ENCODE measurements at places on chromosomes 3 and 15. TPM values are rescaled to one million over a fixed set of nuclear protein-coding genes. Genes with fewer than 3 reads are reported as not detected.

The GABRB3 gene
- total RNA-seq = 0.07 TPM

- DNase-seq = peak; percentile 7
Measured at GRCh38 chr3:22117751-22118346, 366.8 kb upstream of the ZNF385D start.

The IL5RA gene
- total RNA-seq = not detected

GRCh38 chr15:91065505-91065904 lies 34.6 kb upstream of the SV2B start:
- no peak for DNase-seq

DNA sequence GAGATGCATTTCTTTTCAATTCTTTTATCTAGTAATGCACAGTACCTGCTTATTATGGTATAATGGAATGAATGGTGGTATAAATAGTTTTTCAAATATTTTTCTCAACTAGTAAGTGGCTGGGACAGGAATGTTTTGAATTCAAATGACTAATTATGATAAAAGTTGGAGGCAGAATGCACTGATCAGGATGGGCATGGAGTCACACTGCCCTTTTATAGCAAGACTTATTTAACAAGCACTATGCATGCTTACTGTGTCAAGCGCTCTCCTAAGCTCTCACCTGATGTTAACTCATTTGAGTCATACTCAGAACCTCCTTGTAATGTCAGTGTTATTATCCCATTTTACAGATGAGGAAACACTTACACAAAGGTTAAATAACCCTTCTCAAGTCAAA lies 221.8 kb downstream of the FEZF2 start:
- no peak for DNase-seq

The IGF2BP2 gene
- total RNA-seq = 62.0 TPM

The DAZL gene
- not detected for total RNA-seq

The LXN gene
- 179 TPM for total RNA-seq

GRCh38 chr3:81300324-81300927 lies 461.0 kb downstream of the GBE1 start:
- DNase-seq = no peak

DNA sequence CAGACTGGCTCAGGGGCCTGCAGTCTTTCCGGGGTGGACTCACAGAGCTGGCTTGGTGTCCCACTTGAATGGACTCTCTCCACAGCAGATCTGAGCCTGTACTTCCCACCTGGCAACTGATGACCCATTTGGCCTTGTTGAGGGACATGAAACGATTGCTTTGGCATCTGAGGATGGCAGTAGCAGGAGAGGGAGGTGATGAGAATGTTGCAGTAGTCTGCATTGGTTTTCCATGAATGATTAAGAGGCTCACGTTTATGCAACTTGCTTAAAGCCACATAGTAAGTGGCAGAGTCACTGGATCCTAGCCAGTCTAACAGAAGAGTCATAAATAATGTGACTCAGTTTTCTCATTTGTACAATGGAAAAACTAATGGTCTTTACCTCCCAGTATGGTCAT lies 21.9 kb downstream of the IL20RB start:
- no peak for DNase-seq

All from pulmonary artery endothelial cell (primary cell).